ENCODE measurements at places on chromosomes 3 and 15. TPM values are rescaled to one million over a fixed set of nuclear protein-coding genes. Genes with fewer than 3 reads are reported as not detected.

DNA sequence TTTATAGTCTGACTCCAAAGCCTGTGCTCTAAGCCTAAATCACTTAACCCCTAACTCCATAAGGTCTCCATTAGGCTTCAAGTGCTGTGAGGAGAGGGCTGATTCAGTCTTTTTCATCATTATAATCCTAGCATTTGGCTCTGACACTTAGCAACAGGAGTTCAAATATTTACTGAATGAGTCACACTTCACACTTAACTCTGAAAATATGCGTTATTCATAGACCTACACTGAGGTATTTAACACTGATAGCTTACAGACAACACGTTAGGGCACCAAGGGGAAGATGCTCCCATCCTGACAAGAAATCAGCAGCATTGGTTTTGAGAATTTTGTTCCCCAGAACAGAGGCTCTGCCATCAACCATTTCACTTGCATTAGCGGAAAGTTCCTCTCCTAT, 53.5 kb downstream of the MSL2 start:
- DNase-seq: peak; percentile 10

The IL5RA gene
- polyA plus RNA-seq: 0.13 TPM

DNA sequence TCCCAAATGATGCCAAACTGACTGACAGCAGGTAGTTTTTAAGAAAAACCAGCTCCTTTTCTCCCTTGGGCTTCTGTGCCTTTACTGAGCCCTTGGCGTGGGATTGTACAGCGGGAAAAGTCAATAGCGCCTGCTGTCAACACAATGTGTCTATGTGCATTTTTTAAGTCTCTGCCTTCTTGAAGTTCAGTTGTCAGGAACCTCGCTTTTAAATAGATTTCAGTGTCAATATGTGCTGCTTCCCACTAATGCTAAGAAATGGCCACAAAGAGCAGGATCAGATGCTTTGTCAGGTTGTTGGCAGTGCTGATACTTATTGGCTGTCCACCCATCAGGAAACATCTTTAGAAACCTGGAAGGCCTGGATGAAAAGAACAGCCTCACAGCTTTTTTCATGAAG, 424.4 kb downstream of the C3orf38 start:
- DNase-seq: no peak

DNA sequence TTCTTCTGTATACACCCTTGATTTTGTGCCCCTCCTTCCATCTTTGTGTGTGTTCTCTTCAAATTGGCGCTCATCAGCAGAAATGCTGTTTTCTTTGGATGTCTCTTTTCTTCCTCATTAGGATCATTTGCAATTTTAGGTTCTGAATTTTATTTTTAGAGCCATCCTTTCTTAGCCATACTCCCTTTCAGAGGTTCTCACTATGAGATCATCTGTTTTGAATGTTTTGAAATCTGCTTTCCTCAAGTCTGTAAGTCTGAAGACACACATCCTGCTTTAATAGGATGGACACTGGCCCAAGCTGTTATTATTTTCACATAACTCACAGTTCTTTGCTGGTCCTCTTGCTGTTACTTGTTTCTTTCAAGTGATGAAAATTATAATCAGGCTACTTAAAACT, 124.8 kb downstream of the BDH1 start:
- DNase-seq: no peak

GRCh38 chr3:72126441-72127223, 341.7 kb upstream of the PROK2 start:
- DNase-seq: no peak

The C3orf20 gene
- polyA plus RNA-seq: not detected

DNA sequence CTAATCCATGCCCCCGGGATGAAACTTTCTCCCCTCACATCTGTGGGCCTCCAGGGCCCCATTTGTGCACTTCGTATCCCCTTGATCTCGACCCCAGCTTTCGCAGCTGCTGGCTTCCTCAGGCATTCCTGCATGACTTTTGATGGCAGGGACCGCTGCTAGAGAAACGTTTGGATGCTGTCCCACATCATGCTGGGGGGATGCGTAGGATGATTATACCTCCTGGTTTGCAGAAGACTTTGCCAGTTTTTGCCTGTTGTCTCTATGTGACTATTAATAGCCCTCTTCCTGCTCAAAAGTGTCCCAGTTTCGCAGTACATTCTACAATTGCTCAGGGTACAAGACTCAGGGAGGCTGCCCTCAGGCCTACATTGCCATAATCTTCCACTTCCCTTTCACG, 10.4 kb upstream of the KCNAB1 start:
- no peak for DNase-seq

DNA sequence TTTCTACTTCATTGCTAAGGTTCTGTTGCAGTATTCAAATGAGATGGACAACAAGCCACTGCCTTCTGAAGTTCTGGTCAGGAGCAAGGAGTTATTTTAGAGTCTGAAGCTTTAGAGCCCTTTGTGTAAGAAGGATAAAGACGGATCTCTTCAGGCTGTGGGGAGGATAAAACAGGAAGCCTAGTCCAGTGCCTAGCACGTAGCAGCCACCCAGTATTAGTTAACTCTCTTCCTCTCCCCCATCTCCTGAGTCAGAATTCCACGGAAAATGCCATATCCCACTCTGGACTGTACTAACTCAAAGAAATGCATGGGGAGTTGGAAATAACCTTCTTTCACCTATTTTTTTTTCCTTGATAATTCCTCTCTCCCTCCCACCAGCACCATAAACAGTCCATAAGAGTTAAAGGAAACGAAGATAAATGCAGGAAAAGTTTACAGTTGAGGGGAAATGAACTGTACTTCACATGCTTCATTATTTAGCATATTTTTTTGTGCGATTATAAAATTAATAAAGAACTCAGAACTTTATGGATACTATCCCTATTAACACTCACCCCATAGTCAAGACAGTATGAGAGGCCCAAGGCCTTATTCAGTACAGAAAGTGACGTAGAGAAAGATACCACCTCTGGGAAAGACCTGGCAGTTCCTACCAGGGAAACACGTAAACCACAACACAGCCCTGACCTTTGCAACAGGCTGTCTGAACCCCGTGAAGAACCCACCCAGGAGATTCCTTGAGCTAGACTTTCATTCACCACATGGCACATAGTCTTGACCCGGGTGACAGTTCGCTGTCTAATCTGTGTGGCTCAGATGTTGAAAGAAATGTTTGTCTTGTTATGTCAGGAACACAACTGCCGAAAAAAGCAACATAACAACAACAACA, 9.2 kb downstream of the IGF2BP2 start:
- DNase-seq: no peak

GRCh38 chr15:63250312-63250965, 27.0 kb upstream of the APH1B start:
- DNase-seq: no peak

- no peak for DNase-seq
Observed at GRCh38 chr3:95798628-95799027, 1015.8 kb upstream of the EPHA6 start.

DNA sequence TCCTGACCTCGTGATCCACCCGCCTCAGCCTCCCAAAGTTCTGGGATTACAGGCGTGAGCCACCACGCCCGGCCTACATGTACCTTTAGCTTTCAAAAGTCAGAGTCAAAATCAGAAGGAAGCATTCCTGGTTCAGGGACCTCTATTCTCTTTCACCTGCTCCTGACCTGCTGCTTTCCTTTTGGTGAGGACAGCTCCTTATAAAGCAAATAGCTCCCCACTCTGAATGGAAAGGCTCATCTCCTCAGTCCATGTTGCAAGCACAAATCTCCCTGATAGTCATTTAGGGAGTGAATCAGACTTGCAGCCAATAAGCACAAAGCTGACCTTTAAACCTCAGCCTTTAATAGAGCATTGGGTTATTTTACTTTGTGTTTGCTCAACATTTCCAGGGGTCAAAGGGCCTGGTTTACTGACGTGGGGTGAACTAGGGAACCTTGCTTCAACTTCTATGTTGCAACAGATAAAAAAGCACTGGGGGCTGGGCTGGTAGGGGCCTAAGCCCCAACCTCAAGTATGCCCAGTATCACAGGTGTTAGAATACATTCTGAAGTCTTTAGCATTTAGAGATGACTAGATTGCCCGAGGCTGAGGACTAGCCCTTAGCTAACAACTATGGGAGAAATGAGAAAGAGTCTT, 43.1 kb downstream of the THRB start:
- no peak for DNase-seq

The CEP97 gene
- polyA plus RNA-seq: 3.4 TPM
